ENCODE measurements at places on chromosomes 7 and 10.

DNA sequence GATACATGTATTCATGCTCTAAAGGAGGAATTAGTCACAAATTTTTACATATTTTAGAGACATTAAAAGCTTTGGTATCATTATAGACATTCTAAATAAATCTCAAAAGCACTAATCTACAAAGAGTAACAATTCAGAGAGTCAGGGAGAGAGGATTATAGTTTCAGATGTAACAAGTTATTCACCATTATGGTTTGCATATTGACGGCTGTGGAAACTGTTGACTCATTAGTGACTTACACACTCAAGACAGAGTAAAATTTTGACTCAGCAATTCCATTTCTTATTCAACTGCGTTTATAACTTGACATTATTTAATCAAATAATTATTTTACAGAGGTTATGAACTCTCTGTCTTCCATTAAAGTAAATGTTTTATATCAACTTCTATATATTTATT is 95.4 kb upstream of the SEMA3C start:
- DNase-seq, result no peak

- DNase-seq, result peak; percentile 15
Measured at GRCh38 chr10:69464801-69465401, 13.6 kb downstream of the TSPAN15 start.

DNA sequence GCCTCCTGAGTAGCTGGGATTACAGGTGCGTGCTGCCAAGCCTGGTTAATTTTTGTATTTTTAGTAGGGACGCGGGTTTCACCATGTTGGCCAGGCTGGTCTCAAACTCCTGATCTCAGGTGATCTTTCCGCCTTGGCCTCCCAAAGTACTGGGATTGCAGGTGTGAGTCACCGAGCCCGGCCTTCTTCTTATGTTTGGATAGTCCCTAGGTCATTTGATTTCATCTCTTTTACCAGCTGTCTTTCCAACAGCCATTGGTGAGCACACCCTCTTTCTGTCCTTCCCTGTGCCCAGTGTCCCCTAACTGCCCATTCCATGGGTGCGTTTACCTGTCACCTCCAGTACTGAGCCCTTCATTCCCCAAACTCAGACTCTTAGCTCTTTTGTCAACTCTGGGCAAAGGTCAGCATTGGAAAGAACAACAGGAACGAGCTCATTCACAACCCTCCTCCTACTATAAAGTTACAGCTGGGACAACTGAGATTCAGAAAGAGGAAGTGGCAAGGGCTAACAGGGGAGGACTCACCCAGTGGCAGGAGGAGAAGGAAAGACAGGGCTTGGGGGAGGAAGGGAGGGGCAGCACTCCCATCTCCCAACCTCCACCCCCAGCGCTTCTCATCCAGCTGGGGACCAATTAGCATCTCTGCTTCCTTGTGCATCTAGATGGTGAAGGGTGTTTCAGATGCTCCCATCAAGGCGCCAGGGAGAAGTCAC is 5.6 kb downstream of the SSC4D start:
- no peak for DNase-seq

GRCh38 chr7:24825381-24825794 is 68.1 kb upstream of the GSDME start:
- DNase-seq, result no peak

- DNase-seq, result no peak
Measured at GRCh38 chr7:101754424-101755159, 62.8 kb upstream of the CUX1 start.

DNA sequence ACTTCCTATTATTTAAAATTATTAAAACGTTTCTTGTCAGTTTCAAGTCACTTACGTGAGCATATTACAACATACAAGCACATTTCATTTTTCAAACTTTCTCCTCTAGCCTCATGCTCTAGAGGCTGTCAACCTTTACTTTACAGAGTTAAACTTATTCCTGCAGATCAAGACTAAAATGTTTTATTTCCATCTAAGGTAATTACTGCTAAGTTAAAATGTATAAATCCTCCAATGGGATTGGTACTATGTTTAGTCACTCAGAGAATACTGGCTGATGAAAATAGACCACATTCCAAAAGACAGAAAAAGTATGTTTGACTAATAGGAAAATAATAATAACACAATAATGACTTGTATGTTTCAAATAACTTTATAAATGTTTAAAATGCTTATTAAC is 8.4 kb upstream of the TRDMT1 start:
- DNase-seq, result no peak

DNA sequence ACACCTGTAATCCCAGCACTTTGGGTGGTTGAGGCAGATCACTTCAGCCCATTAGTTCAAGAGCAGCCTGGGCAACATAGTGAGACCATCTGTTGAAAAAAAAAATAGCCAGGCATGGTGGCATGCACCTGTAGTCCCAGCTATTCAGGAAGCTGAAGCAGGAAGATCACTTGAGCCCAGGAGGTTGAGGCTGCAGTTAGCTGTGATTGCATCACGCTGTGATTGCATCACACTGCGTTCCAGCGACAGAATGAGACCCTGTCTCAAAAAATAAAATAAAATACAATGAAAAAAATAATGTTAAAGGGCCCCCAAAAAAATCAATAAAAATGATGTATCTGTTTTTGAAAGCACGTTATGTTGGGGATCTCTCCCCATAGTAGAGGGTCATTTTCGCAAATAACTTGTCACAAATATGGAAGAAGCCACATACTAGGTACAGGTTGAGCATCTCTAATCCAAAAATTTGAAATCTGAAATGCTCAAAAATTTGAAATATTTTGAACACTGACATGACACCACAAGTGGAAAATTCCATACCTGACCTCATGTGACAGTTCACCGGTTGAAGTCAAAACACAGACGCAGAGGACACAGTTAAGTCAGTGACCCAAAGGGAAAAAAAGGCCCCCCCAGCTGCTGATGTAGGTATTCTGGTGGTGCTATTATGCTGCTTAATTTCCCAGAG is 9.5 kb downstream of the CISD1 start:
- DNase-seq, result no peak

DNA sequence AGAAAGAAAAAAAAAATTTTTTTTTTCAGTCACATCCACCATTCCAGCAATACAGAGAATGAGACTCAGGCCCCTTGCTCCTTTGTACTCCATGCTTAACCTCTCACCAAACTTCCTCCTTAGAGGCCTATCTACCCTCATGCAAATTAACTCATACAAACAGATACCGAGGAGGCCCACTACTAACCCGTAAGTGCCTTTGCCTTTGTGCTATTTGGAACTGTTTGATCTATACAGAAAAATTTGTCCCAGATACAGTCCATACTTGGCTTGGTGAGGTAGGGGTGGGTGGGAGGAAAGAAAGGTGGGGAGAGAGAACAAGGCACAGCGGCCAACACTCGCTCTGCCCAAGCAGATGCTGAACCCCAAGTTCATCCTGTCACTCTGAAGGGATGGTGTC is 87.8 kb upstream of the DUSP5 start:
- DNase-seq, result no peak

DNA sequence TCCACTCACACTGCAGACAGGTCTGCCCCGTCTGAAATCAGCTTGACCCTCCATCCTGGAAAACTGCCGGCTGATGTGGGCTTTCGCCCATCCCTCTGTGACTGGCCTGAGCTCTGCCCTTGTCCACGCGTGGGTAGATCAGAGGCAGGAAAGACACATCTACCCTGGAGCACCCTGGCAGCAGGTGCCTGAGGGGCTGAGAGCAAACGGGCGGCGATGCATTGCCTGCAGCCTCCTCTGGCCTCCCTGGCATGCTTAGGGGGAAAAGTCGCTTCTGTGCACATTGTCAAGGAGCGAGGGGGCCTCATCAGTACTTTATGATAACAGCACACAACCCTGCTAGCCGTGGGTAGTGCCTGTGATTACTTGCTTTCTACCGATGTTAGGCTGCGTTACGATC is 109.4 kb downstream of the ADARB2 start:
- no peak for DNase-seq

DNA sequence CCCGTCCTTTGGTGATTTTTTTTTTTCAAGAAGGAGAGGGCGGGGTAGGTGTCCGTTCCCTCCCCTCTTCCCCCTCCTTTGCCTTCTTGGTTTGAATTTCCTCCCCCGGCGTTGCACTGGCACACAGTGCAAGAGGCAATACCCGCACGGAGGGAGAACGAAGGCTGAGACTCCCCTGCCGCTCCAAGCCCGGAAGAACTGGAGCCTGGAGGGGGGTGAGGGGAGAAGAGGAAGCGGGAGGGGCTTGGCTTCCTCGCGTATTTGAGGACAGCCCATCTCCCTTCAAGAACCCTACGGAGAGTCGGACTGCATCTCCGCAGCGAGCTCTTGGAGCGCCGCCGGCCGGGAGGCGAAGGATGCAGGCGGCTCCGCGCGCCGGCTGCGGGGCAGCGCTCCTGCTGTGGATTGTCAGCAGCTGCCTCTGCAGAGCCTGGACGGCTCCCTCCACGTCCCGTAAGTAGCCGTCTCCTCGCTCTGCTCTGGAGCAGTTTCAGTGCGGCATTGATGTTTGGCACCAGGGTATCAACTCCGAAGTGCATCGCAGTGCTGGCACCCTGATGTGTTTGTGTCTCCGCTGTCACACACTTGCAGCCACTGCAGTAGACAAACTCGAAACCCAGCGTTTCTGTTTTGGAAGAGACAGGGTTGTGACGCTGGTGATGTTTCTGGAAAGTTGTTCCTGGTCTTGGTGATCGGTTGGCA is at the start of gene CNTNAP2:
TSS of gene CNTNAP2 (plus strand) at position 281 of the 702 bp plus-strand sequence. CDS start at position 357, 76 bp downstream.
- DNase-seq, result no peak

DNA sequence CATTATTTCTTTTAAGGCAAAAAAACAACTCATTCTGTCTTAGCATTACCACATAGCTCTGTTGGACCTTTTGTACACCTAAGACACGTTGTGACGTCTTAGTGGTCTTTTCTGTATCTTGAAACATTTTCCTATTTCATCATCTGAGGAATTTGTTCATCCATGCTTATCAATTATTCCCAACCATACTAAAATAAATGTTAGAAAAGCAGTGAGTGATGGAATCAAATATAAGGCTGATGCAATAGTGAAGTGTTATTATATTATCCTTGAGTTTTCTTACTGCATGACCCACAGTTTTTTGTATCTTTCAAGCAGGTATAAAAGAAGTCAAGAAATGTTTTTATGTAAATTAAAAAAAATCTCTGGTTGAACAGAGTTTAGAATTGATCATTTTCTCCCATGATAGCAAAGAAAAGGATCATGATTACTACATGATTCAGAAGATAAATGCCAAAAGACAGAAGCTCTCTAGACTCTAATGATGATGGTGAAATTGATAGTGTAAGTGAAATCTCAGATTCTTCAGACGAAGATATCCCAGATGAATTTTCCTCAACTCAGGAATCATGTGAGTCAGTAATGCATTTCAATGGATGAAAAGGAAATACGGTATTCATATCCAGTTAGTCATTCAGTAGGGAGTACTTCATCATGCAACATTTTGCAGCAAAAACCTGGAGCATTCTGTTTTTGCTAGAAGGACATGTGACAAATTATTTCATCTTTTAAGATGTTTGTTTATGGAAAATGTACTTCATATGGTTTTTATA is 51.4 kb downstream of the CELF2 start:
- no peak for DNase-seq

DNA sequence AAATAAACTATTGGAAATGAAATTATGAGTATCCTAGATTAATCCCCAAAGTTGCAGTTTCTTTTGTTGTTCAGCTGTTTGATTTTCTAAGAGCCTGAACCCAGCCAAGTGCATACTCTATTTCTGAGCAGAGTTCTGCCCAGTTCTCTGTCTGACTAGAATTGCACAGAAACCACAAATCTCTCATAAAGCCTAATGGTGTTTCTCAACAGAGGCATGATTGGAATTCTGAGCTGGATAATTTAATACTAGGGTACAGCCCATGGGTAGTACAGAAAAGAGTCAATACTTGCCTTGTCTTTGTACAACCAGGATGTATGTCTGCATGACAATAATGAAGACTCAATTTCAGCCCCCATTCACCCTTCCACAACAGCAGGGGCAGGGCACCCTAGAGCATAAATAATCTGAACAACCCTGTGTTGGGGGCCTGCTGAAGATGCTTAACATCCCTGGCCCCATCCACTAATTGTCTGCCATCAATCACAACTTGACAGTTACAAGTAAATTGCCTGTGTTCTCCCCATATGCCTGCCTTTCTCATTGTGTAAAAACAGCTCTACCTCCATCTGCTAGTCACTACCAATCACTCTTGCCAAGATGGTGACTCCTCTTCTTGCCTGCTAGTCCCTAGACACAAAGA is 114.4 kb downstream of the NPSR1 start:
- no peak for DNase-seq

DNA sequence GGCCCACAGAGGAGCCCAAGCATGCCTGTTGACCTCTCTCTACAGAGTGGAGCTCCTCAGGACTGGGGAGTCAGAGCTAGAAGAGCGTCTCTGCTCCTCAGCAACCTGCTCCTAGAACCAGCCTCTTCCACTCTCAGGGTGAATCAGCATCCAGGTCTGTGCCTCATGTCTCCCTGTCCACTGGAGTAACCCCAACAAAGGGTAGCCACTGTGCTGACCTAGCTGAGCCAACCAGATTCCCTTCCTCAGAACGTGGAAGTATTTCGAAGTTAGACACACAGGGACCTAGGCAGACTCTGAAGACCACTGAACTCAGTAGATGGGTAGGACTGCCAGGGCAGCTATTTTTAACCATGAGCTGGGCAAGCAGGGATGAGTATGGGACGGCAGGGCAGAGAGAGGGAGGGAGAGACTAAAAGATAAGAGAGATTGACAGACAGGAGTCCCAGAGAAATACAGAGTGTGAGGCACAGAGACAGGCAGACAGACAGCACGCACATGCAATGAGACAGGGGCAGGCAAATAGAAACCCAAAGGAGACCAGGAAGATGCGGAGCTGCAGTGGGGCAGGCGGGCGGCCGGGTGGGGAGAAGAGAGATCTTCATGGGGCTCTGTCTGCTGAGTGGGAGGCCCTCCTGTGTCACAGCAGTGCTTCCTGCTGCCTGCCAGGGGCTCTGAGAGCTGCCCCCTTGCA is 56.7 kb downstream of the OSBPL3 start:
- no peak for DNase-seq

- no peak for DNase-seq
Measured at GRCh38 chr10:42990016-42990720, 86.7 kb upstream of the RET start.

- no peak for DNase-seq
Measured at GRCh38 chr7:142413280-142414000, 155.6 kb upstream of the PRSS58 start.

- DNase-seq, result no peak
Measured at GRCh38 chr7:14596421-14596820, 306.1 kb downstream of the DGKB start.

GRCh38 chr10:79445977-79446757 is 743 bp upstream of the ZCCHC24 start:
- DNase-seq, result peak; percentile 16

DNA sequence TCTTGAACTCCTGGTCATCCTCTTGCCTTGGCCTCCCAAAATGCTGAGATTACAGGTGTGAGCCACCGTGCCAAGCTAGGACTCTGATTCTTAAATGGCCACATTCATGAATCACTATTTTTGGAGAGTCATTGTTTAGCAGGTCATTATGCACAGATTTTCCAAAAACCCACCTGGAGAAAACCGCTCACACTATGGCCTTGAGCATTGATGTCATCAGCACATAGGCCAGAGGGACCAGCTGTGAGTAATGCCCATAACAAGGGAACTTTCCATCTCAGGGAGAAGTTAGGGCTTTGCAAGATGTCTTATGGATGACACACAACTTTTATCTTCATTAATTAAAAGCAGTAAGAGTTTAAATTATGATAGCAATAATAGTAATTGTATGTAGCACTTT is 86.4 kb upstream of the KIF5B start:
- DNase-seq, result no peak
